Heart right ventricle (tissue), 16 donors: ENCODE measurements at places on chromosomes 16 and 17. TPM values are rescaled to one million over a fixed set of nuclear protein-coding genes. Genes with fewer than 3 reads are reported as not detected.

The KATNB1 gene
- total RNA-seq, result 9.0 TPM

The TOX3 gene
- total RNA-seq, result not detected

The HOXB7 gene
- total RNA-seq, result 0.25 TPM

The PLLP gene
- 4.0 TPM for total RNA-seq

The ZNF423 gene
- 10.0 TPM for total RNA-seq

The ELMO3 gene
- 1.00 TPM for total RNA-seq

The PEMT gene
- 20.8 TPM for total RNA-seq

The AGRP gene
- not detected for total RNA-seq

- no peak for DNase-seq
These were observed 13.2 kb downstream of the SLX4 start for GRCh38 chr16:3598236-3598635.

DNA sequence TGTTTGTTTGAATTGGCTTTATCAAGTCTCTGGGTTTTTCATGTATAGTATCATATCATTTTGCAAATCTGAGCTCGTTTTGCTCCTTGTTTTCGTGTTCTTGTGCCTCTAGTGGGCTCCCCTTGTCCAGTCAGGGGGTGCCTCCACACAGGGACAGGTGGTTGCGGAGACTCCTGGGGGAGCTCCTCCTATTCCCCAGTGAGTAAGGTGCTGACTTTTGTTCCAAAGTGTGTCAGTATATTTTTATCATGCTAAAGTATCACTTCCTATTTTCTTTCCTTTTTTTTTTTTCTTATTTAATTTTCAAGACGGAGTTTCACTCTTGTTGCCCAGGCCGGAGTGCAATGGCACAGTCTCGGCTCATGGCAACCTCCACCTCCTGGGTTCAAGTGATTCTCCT, 30.3 kb upstream of the IL17C start:
- DNase-seq, result no peak

DNA sequence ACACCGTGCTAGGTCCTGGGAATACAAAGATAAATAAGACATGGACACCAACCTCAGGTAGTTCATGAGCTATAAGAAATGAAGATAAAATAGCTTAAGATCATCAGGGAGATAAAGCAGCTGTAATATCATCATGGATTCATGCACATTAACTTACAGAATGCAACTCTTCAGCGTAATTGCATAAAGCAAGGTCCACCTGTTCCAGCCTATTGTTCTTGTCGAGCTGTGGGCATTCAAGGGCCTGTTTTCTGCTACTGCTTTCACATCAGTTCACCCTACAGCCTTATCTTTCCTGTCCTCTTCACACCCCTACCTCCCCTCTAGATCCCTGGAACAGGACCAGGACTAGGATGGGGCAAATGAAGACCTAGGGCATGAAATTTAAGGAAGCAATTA, 133.9 kb downstream of the SPACA3 start:
- no peak for DNase-seq

- DNase-seq, result no peak
These were observed 441.9 kb downstream of the SOX9 start for GRCh38 chr17:72562615-72563188.

DNA sequence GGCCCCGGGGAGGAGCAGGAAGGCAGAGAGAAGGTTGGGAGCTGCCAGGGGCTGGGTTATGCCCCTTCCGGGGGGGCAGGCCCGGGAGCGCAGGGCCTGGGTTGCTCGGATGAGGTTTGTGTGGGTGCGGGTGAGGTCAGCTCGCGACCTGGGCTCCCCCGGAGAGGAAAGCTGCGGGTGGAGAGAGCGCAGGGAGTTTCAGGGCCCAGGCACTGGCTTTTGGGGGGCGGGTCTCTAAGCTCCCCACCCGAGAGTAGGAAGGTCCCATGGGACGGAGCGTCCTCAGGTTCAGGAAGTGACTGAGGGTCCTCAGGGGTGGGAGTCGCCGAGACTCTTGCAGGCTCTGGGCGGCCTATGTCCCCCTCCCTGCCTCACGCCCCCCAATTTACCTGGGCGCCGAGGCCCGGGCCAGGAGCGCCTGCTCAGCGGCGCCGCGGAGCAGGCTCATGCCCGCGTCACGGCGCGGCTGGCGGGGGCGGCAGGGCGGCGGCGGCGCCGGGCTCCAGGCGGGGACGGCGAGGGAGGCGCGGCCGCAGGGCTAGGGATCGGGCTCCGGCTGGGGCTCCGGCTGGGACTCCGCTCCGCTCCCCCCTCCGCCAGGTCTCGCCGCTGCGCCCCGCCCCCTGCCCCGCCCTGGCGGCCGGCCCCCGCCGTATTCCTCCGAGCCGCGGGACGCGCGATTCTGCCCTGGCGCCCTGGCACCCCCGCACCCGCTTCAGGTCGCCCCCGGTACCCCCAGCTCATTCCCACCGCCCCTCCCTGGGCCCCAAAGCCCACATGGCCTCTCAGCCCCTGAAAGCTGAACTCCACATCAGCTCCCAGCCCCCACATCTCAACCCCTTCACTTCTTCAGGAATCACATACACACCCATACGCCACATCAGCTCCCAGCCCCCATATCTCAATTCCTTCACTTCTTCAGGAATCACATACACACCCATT, at the start of gene DOK4:
DOK4 (minus strand) TSS at position 578 of the 942 bp plus-strand sequence. CDS start 6,986 bp downstream, outside the sequence.
- DNase-seq, result peak; percentile 87

DNA sequence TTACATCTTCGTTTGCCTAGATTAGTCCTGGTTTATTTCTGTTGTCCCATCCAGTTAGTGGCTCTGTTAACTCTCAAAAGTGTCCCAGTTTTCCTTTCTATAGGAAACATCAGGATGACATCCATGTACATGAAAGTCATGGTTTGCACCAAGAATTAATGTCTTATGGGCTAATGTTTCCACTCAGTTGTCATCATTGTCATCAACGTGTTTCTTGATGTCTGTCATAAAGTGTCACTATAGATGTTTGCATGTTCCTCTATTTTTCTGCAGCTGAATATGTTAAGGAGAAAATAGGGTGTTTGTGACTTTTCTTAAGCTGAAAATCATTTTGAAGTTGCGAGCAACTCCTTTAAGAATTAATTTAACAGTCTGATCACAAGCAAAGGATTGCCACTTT, 567.0 kb downstream of the TMEM114 start:
- DNase-seq, result no peak

DNA sequence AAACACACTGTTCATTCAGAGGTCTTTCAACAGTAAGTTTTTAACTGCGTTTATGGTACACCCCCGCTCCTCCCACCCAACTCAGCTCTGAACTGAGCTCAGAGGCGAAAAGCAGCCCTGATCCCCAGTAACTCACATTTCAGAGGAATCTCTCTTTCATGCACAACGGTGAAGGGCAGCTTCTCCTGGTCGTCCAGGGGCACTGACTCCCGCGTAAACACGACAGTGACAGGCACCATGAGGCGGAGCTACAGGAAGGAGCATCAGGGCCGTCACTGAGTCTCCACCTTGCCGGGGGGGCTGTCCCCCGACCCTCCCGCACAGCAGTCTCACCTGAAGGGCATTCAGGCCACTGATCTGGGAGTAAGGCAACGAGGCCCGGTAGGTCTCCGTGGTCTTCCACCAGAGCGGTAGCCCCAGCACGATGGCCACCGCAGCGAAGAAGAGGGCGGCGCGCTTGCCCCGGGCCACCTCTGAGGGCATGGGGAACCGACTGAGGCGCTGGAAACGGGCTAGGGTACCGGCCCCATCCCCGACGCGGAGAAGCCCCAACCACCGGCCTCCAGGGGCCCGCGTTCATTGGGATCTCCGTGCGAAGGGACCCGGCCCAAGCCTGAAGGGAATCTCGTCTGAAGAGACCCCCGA, 486 bp downstream of the PIGS start:
- DNase-seq, result peak; percentile 19

DNA sequence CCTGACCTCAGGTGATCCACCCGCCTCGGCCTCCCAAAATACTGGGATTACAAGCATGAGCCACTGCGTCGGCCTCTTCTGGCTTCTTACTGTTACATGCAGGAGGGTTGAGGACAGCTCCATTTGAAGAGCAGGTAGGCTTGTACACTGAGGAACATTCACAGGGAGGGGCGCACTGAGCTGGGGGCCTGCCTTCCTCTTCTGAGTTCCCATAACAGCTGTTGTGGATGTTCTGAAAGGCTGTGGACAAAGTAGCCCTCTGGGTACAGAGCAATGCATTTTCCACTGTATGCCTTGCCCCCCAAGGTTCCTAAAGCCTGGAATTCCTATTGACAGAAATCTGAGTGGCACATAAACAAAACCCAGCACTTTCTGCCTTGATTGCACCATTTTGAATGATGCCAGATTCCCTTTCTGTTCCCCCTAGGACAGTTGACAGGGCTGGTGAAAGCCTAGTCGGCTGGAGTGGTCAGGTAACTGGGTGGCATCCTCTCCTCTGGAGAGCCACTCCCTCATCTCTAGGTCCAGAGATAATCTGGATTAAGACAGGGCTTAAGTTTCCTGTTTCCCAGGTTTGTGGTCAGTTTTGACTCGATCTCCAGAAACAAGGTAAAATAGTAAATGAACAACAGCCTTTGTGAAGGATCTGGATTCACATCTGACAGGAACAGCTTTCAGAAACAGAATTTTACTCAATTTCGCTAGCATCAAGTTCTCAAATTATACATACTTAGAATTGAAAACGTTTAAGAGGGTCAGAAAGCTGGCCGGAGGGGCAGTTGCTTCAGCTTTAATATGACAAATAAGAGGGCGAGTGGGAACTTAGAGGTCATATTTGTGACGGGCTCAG, 1.3 kb upstream of the CDK5R1 start:
- DNase-seq, result no peak

GRCh38 chr16:28027055-28027454, 36.5 kb downstream of the GSG1L start:
- DNase-seq, result no peak

DNA sequence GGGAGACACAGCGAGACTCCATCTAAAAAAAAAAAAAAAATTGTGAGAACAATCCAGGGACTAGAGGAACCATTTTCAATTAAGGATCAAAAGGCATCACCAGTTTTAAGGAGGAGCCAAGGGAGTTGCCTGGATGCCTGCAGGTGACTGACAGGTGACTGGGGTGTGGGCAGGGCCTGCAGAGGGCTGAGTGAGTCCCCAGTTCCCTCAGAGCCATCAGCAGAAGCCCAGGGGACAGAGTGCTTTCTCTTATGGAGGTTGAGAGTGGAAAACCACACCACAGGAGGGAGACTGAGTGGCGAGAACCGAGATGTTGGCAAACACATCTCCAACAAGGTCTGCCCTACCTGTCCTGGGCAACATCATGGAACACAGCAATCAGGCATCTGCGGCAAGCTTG, 27.1 kb upstream of the CREBBP start:
- DNase-seq, result no peak

- no peak for DNase-seq
These were observed 44.0 kb downstream of the NSRP1 start for GRCh38 chr17:30160419-30161172.

DNA sequence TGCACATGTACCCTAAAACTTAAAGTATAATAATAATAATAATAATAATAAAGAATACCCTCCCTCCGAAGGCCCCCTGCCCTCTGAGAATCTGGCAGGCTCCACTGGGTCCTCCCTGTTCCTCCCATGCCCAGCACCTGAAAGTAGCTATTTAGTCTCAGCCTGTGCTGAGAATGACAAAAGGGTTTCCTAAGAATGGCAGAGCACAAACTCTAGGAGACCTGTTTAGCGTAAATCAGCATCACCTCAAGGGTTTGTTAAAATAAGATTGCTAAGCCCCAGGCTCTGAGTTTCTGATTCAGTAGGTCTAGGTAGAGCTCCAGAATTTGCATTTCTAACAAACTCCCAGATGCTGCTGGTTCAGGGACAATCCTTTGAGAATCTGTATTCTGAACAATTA, 606.8 kb upstream of the CDH11 start:
- DNase-seq, result no peak
